B cell (primary cell): ENCODE measurements at places on chromosomes 2 and 18. TPM values are rescaled to one million over a fixed set of nuclear protein-coding genes. Genes with fewer than 3 reads are reported as not detected.

GRCh38 chr2:191013682-191013931, 364 bp downstream of the STAT1 start:
- no peak for DNase-seq

The UPP2 gene
- total RNA-seq, result not detected in 2 replicates

GRCh38 chr2:236445678-236446077, 123.9 kb upstream of the ACKR3 start:
- no peak for DNase-seq

GRCh38 chr2:28566521-28567041, 70.7 kb downstream of the PLB1 start:
- DNase-seq, result peak; percentile 91

The EIF5B gene
- total RNA-seq, result 32.8 and 33.0 TPM in 2 replicates
